ENCODE measurements at places on chromosomes 13 and 19. TPM values are rescaled to one million over a fixed set of nuclear protein-coding genes. Genes with fewer than 3 reads are reported as not detected.

Gene CDC42EP5
- total RNA-seq, result 14.7 TPM

Gene TNFRSF19
- total RNA-seq, result 214 TPM

Gene CADM4
- total RNA-seq, result 2.1 TPM

Gene KEAP1
- total RNA-seq, result 103 TPM

Gene KLK12
- not detected for total RNA-seq

Gene RNF113B
- not detected for total RNA-seq

Gene SYT5
- 0.50 TPM for total RNA-seq

Gene TRPC4
- total RNA-seq, result 1.7 TPM

Gene SMIM17
- total RNA-seq, result under 0.01 TPM

Gene CYP4F11
- total RNA-seq, result not detected

Gene ZIC5
- total RNA-seq, result not detected

Gene COX7A1
- total RNA-seq, result 30.0 TPM

Gene HIPK4
- total RNA-seq, result 0.17 TPM

Gene UGGT2
- total RNA-seq, result 47.2 TPM

Gene CNN1
- 17.2 TPM for total RNA-seq

Gene VAV1
- not detected for total RNA-seq

Gene FAM124A
- total RNA-seq, result 4.8 TPM

Gene CPAMD8
- 0.51 TPM for total RNA-seq

Gene UCHL3
- 30.9 TPM for total RNA-seq

Gene DYRK1B
- total RNA-seq, result 12.2 TPM

Gene ZIK1
- 7.2 TPM for total RNA-seq

Gene KLK1
- total RNA-seq, result not detected

Gene ITGBL1
- 45.1 TPM for total RNA-seq

Gene ATP8A2
- 0.26 TPM for total RNA-seq

Gene KASH5
- not detected for total RNA-seq

Gene PALM3
- 1.3 TPM for total RNA-seq

Gene ACTN4
- total RNA-seq, result 127 TPM

Gene ZNF491
- 5.8 TPM for total RNA-seq

Gene OR1M1
- not detected for total RNA-seq

Gene YJEFN3
- total RNA-seq, result 0.51 TPM

Gene PROZ
- not detected for total RNA-seq

Gene CD79A
- total RNA-seq, result under 0.01 TPM

Gene CABP5
- not detected for total RNA-seq

Gene LILRB2
- total RNA-seq, result not detected

Gene ZNF575
- total RNA-seq, result 0.26 TPM

Gene TJP3
- total RNA-seq, result not detected

Measured in fibroblast of lung (primary cell).